Thymus (tissue), 14 donors: ENCODE measurements at places on chromosomes 7 and 10.

- DNase-seq, result peak; percentile 25
- no peaks in the 10 kb centered on the region for H3K36me3 ChIP-seq
- no peak overlapping the region for H3K27ac ChIP-seq
- H3K4me3 ChIP-seq, result no peak overlapping the region
Measured at GRCh38 chr7:20114468-20114867, 102.7 kb downstream of the MACC1 start.

GRCh38 chr10:128161031-128161430 lies 34.8 kb upstream of the MKI67 start:
- H3K27ac ChIP-seq, result no peak overlapping the region
- no peak for DNase-seq
- peaks cover 5% of the 10 kb centered on the region for H3K4me1 ChIP-seq
- H3K4me3 ChIP-seq, result no peak overlapping the region
- H3K27me3 ChIP-seq, result no peaks in the 10 kb centered on the region

GRCh38 chr10:99394256-99394655 lies 36.2 kb downstream of the GOT1 start:
- no peak overlapping the region for H3K27ac ChIP-seq
- no peak for DNase-seq
- peaks cover 4% of the 10 kb centered on the region for H3K4me1 ChIP-seq
- H3K4me3 ChIP-seq, result no peak overlapping the region
- H3K36me3 ChIP-seq, result peaks cover 13% of the 10 kb centered on the region

- no peaks in the 10 kb centered on the region for H3K36me3 ChIP-seq
- DNase-seq, result no peak
- no peak overlapping the region for H3K27ac ChIP-seq
- H3K4me1 ChIP-seq, result no peaks in the 10 kb centered on the region
- H3K27me3 ChIP-seq, result no peaks in the 10 kb centered on the region
Measured at GRCh38 chr7:17680026-17680425, 260.3 kb downstream of the SNX13 start.

- no peaks in the 10 kb centered on the region for H3K4me1 ChIP-seq
- no peak overlapping the region for H3K27ac ChIP-seq
- no peak for DNase-seq
- H3K4me3 ChIP-seq, result no peak overlapping the region
Measured at GRCh38 chr10:30169342-30169741, 110.0 kb upstream of the JCAD start.
